Non-pigmented ciliary epithelial cell (primary cell): ENCODE measurements at places on chromosomes 1 and 21.

- no peak for DNase-seq
Observed at GRCh38 chr21:42495765-42496119, 282 bp downstream of the RSPH1 start.

DNA sequence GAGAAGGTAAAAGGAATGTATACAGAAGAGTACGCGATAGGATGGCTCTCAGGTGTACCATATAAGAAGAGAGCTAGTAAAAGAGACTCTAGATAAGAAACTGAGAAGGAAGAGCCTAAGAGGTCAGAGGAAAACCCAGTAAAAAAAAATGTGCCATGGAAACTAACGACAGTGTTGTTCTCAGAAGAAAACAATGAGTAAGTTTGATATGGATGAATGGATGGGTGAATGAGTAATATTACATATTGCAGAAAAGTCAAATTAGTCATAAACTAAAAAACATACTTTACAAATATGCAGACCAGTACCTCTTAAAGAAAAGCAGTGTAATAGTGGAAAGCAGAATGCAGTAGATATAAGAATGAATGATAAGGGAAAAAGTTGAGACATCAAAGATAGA lies 316.2 kb downstream of the HMCN1 start:
- no peak for DNase-seq

DNA sequence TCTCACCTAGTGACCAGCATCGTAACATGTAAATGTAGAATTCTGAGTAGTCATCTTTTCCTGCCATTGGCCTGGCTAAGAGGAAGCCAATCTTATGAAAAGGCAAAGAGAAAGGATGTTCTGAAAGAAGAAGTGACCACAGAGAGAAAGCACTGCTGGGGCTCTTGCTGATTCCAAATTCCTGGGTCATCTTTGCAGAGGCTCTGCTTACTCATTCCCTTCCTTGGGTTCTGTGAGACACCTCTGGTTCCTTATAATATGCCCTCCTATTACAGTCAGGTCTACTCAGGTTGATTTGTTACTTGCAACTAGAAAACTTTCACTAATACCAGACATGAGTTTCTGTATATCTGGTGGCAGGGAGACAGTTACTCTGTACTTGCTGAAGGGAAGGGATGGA lies 198.8 kb upstream of the C8B start:
- DNase-seq = no peak

- DNase-seq = no peak
Observed at GRCh38 chr1:184802354-184803179, 47.9 kb upstream of the EDEM3 start.
